ENCODE measurements at places on chromosomes 5 and 9.

GRCh38 chr5:117271656-117272055, 697.0 kb upstream of the SEMA6A start:
- no peak for DNase-seq

- DNase-seq, result no peak
These were observed 38.2 kb downstream of the C5orf15 start for GRCh38 chr5:133930061-133930812.

GRCh38 chr9:71921190-71921814, 9.9 kb downstream of the C9orf85 start:
- DNase-seq, result no peak

DNA sequence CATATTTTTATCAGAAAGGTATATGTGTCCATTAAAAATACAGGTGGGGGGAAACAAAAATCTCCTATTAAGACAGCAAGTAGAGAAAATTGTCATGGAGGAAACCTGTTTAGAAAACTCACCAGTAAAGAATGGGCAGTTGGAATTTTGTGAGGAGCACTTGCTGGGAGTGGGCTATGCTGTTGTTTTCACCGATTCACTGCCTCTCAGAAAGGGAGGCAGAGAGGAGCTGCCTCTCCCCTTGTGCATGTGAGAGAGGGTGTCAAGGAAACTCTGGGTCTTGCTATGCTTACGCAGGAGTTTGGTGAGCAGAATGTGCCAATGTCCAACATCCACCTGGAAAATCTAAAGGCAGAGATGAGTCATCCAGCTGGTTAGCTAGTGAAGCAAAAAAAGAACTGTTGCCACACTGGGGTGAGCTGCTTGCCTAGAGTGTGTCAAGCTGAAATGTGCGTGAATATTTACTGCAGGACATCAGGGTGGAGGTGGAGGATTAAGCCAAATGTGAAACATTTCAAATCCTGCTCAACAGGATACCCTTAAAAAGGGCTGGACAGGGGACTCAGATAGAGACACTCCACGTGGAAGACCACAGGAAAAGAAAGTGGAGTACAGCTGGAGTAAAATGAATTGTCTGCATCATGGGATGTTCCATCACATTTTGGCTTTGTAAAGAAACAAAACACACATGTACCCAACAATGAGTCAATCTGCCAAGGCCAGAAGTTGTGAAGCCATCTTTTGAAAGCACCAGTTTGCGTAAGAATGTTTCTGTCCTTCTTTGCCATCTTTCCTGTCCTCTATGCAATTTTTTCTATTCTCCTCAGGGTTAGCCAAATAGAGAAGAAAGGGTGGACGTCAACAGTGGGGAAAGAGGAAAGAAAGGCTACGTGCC, 449.7 kb upstream of the MPDZ start:
- DNase-seq, result no peak

DNA sequence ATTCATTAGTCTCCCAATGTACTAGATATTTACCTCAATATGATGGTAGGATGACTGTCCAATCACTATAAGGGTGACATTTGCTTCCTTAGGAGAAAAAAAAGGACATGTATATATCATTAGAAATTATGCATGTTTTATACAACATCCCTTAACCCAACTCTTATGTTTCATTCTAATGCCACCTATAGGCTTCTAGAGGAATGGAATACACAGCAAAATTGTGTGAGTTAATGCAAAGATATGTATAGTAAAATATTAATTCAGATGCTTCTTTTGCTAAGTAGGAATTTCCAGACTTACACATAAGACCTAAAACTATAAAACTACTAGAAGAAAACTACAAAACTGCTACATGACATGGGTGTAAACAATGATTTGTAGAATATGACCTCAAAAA, 3.5 kb downstream of the PRXL2C start:
- DNase-seq, result no peak

DNA sequence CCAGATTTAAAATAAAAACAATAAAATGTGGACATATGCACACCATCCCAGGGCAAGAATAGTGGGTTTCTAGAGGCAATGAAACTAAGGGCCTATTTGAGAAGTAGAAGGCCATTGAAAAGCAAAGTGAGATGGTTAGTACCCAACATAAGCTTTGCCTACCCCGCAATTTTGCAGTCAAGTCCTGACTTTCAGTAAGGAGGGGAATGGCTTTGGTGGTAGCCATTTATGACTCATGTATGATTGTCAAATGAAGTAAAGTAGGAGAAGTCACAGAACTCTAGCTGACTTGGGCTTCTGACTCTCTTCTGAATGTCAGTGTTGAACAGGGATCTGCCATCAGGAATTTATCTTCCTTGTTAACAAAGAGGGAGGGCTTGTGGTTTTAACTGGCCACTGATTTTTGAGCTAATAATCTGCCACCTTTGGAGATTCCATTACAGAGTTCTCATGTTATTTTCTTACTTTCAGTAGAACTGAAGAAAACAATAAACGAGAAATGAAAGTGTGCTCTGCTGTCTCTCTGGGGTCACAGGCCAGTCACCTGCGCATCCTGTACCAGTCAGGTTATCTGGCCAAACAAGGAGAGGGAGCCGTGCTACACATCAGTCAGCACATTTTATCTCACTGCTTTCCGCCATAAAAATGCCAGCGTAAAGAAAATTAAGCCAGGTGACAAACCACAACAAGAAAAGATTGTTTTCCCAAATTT, 14.3 kb upstream of the SNCAIP start:
- DNase-seq, result no peak

- DNase-seq, result no peak
These were observed 13.0 kb upstream of the ABLIM3 start for GRCh38 chr5:149128023-149128875.

DNA sequence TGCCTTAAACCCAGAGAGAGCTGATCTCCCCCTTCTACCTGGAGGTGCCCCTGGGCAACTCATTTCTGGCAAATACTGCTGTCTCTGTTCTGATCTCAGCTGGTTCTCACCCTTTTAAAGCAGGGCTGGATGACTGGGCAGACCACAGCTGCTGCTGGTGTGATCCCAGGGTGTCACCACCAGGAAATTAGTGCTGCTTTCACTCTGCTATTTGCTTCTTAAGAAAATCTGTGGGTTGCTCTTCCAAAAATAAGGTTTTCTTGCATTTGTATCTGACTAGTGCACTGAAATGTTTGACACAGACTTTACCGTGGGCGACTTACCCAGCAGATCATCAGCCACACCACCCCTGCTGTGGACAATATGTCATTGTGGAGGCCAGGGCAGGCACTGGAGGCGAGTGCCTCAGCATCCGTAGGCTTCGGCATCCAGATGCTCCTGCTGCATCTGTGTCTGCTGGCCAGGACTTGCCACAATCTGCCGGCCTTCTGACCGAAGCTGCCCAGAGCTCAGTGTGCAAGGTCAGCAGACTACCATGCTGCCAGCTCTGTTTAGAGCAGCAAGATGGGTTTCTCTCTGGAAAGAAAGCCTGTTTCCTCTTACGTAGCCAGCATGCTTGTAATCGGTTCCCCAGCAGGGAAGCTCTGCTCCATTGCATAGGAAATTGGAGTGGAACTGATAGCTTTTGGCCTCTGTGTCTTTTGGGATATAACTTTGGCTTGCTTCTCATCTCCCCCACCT, 13.6 kb downstream of the ARHGAP26 start:
- no peak for DNase-seq

- DNase-seq, result no peak
These were observed 206.7 kb downstream of the SLC12A2 start for GRCh38 chr5:128290152-128290858.

DNA sequence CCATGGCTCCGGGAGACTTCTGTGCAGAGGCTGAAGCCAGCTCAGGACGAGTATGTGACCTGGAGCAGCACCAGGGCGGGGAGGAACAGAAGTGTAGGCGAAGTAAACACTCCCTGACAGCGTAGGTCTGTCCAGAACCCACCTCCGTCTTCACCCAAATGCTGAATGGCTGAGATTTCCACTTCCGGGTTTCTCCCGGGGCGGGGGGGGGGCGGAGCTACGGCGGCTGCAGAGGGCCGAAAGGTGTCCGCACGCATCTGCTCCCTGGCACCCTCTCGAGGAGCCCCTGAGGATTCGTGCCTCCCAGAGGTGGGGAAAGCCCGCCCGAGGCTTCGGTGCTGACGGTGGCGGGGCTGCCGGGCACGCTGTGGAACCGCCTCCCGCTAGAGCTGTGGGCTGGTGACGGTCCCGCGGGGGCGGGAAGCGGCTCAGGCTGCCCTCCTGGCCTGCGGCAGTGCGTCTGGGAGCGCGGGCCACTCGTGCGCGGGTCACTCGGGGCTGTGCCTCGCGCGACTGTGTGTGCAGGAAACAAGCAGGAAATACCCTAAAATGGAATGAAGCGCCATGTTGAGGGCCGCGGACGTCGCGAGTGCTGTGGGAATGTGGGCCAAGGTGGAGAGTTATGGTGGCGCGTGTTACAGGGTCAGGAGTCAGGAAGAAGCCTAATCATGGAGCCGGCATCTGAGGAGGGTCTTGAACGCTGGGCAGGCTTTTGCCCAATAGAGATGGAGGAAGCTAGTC, 1425.4 kb downstream of the FOXD4L5 start:
- DNase-seq, result no peak

DNA sequence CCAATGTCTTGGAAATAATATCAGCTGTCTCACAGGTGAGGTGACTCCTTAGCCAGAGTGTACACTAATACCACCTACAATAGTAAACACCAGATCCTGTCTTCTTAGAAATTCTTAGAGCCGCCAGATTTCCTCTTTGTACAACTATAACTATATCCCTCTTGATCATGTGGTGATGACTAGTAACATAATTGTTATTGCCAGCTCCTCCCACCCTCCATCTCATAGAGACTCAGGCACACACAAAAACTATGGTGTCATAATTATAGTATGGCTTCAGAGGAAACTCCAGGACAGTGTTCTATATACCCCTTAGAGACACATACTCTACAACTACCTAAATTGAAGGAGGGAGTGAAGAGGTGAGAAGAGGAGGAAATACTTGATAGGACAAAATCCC, 33.1 kb downstream of the PGGT1B start:
- DNase-seq, result no peak

- DNase-seq, result no peak
These were observed 589 bp downstream of the RIC1 start for GRCh38 chr9:5629312-5630080.

DNA sequence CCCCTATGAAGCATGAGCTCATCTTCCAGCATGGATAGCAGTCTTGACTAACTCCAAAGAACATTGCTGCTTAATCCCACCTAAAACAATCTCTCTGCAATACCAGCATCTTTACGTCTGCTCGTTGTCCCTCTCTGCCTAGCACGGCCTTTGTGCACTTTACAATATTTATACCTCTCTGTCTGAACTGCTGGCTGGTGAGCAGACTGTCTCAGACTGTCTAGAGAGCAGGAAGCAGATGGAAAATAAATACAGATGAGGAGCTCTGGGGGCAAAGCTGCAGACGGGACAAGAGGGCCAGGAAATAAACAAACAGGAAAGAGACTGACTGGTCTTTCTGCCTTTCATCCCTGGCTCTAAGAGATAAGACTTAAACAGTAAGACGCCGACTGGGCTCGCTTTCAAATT, 224.8 kb downstream of the ENC1 start:
- DNase-seq, result no peak

- no peak for DNase-seq
These were observed 135.5 kb downstream of the PRR16 start for GRCh38 chr5:120599576-120599975.

GRCh38 chr5:113689647-113690046, 176.2 kb downstream of the YTHDC2 start:
- no peak for DNase-seq

DNA sequence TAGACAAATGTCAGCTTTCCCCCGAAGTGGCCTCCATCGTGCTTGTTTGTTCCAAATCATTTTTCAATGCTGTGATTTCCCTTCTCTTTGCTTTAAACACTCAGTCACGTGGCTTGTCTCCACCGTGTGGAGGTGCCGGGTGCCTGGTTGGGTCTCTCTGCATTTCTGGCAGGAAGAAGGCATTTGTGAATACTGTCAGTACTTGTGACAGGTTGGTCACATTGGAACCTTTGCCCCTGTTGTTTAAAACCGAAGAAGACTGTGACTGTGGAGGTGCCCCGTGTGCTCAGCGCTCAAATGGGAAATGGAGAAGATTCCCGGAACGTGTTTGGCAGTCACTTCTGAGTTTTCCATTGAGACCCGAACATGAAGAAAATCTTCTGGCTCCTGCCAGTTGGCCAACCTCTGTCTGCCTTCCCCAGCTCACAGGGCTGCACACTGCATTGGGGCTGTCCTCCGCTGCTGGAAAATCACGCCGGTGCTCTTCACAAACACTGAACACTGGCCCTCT, 74.6 kb downstream of the LMNB1 start:
- no peak for DNase-seq

GRCh38 chr9:111533099-111533790, 8.3 kb downstream of the ZNF483 start:
- DNase-seq, result no peak

GRCh38 chr9:120465685-120466407, 114.1 kb downstream of the CDK5RAP2 start:
- no peak for DNase-seq

GRCh38 chr5:113092683-113093082, 116.1 kb downstream of the DCP2 start:
- no peak for DNase-seq

DNA sequence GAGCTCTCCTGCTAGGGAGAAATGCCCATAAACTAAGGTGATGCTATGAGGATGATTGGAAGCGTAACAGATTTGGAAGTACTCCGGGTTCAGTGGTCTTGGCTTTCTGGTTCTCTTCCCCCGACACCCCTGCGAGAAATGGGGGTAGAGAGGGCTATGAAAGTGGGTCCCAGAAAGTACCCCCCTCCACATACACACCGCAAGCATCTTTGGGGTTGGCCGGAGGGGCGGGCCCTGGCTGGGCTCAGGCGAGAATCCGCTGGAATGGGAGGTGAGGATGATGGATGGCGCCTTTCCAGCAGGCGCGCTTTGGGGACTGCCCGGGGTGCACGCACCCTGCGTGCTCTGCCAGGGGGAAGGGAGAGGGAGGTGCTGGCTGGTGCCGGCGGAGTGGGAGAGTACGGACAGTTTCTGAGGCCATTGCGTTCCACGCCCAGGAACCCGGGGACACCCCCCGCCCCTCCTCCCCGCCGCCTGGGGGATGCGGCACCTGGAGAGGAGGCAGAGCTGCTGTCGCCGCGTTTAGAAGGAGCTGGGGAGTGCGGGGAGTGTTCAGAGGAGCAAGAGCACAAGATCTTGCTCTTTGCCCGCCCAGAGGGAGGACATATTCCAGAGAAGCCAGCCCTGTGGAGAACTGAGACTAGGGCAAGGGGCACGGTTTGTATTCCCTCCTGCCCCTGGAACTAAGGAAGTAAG, 1.9 kb downstream of the PCSK5 start:
- no peak for DNase-seq

DNA sequence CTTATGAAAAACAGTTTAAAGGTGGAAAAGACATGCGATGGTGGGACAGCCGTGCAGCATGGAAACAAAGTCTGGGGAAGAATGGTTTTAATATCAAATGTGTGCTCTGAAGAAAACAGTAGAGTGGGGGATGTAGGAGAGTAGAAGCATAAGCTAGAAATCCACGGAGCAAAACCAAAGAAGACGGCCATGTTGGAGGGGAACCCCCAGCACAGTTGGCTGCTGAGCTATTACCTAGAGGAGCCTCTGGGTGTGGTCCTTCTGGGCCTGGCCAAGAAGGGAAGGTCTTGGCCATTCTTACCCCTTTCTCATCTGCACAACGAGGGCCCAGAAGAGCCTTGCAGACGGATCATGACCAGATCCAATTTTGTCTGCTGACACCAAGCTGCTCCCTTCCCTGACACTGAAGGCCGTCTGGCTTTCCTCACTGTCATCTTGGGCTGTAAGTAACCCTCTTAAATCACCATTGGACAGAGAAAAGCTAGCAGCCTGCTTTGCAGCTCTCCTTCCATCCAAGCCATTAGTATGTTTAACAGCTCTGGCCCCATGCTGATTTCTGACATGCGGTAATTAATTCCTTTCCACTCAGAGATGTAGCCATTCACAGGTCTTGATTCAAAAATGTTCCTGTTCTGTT, 189.5 kb downstream of the SEC61B start:
- no peak for DNase-seq

GRCh38 chr5:150851039-150851438, 4.7 kb downstream of the IRGM start:
- DNase-seq, result no peak
